Stimulated activated CD8-positive, alpha-beta memory T cell treated with anti-CD3 and anti-CD28 coated beads, Interleukin-4, amount 100 ng/mL, for 1 hour (primary cell): ENCODE measurements at places on chromosomes 2 and 18.

DNA sequence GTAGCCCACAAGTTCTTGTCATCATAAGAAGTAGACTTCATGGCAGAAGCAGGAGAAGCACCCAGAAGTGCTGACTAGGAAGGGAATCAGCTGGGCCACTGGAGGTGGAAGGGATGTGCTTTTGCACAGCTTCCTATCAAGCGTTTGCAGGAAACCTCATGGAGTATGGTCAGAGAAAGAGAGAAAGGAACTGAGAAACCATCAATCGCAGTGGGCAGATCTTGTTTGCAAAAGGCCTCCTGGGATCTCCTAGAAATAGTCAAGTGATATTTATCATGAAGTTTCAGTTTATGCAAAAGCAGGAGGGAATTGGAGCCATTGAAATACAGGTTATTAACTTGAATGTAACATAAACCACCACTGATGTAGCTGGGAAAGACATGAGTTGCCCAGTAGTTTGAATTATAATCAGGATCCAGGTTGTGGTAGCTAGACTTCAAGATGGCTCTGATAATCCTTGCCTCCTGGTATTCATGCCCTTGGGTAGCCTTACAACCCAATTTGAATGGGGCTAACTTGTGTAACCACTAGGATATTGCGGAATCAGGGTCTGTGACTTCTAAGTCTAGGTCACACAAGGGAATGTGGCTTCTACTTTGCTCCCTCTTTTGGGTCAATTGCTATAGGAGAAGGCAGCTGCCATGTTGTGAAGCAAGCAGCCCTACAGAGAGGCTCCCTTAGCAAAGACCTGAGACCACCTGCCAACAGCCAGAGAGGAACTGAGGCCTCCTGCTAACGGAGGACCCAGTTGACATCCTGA is 69.8 kb upstream of the TCF4 start:
- no peak for DNase-seq

DNA sequence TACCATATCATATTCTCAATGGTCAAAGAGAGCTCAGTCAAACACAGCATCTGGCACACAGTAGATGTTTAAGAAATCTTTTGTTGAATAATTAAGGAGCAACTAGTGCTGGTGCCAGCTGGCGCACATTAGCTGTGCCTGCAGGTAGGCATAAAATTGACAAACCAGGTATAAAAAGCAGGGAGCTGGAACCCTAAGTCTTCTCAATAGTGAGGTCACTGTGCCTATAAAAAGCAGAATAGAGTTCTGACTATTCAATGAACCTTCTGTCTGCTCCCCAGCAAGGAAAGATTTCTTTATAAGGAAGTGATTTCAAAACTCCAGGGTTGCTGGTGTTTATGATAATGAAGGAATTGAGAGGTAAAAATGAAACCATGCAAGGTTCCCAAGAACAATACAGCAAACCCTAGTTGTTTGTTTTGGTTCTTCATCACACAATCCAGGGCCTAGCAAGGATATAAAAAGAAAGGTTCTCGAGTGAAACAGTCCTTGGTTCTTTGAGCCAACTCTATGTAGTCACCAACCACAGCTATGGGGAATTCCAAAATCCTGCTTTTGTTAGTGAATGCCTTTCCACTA is 76.1 kb downstream of the THADA start:
- no peak for DNase-seq

DNA sequence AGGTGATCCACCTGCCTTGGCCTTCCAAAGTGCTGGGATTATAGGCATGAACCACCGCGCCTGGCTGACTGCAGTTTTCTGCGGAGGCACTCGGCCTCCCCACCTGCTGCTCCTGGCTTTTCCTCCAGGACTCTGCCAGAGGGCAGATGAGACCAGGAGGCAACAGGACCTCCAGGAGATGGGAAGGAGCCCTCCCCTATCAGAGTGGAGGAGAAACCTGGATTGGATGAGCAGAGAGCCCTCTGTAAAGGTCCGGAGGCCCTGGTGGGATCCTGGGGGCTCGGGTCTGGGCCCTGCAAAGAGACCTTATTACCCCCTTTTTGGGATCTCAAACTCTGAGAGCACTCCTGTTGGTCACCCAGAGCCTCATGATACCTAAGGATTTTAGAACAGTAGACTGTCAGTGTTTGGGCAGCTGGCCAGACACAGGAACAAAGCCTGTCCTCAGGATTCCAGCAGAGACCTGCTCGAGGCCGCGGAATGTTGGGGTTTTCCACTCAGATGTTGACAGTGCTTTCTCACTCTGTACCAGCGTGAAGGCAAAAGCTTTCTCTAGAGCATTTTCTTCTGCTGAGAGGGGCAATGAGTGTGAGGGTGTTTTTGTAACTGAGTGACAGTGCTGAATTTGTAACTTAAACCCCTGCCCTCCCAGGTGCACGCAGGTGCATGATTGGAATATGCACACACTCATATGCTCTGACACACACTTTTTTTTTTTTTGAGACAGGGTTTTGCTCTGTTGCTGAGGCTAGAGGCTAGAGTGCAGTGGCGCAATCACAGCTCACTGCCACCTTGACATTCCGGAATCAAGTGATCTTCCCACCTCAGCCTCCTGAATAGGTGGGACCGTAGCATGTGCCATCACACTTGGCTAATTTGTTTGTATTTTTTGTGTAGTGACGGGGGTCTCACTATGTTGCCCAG is 48.4 kb downstream of the NPPC start:
- DNase-seq: no peak

DNA sequence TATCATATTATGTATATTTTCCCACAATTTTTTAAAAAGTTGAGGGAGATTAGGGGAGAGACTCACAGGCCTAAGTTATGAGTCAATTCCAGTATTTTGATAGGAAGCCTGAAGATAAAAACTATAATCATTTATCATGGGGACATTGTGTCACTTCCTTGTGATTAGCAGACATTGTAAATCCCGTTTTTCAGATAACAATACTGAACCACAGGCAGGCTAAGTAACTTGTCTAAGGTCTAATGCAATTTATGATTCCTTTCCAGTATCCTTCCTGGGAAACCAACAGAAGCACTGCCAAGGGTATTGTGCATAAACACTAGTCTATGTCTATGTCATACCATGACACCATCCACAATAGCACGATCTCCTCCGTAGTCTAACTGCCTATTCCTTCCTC is 235.2 kb upstream of the PIK3C3 start:
- DNase-seq: no peak

DNA sequence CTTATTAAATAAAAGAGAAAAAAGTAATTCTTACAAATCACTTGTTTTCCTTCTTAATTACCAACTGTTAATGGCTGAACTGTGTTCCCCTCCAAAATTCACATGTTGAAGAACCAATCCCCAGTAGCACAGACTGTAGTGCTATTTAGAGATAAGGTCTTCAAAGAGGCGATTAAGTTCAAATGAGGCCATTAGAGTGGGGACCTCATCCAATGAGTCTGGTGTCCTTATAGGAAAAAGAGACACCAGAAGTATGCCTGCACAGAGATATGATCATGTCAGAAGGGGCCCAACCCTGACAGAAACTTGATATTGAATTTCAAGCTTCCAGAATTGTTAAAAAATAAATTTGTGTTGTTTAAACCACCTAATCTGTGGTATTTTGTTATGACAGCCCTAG is 89.8 kb downstream of the MEMO1 start:
- DNase-seq: no peak

GRCh38 chr2:40201425-40201824 is 250.5 kb downstream of the SLC8A1 start:
- DNase-seq: no peak

DNA sequence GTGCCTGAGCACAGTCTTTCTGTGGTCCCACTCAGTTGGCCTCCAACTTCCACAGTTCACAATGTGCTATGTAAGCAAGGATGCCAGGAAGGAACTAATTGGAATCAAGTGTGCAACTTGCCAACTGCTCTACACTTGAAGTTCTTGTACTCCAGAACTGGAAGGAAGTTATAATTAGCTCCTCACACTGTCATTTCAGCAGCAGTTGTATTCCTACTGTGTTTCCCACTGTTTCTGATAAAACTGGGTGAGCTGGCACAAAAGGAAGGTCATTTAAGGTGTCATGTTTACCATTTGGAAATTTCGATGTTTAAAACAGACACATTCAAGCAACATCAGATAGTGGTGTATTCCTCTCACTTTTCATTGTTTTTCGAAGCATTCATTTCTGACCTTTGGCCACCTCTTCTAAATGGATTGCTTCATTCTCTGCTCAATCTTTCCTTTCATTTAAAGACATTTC is 84.2 kb downstream of the ANTXR1 start:
- no peak for DNase-seq

GRCh38 chr18:5518899-5519371 is 24.9 kb downstream of the EPB41L3 start:
- DNase-seq: no peak

- DNase-seq: no peak
These were observed 13.7 kb upstream of the MMADHC start for GRCh38 chr2:149601141-149601796.

GRCh38 chr2:128593879-128594650 is 275.4 kb upstream of the HS6ST1 start:
- no peak for DNase-seq

DNA sequence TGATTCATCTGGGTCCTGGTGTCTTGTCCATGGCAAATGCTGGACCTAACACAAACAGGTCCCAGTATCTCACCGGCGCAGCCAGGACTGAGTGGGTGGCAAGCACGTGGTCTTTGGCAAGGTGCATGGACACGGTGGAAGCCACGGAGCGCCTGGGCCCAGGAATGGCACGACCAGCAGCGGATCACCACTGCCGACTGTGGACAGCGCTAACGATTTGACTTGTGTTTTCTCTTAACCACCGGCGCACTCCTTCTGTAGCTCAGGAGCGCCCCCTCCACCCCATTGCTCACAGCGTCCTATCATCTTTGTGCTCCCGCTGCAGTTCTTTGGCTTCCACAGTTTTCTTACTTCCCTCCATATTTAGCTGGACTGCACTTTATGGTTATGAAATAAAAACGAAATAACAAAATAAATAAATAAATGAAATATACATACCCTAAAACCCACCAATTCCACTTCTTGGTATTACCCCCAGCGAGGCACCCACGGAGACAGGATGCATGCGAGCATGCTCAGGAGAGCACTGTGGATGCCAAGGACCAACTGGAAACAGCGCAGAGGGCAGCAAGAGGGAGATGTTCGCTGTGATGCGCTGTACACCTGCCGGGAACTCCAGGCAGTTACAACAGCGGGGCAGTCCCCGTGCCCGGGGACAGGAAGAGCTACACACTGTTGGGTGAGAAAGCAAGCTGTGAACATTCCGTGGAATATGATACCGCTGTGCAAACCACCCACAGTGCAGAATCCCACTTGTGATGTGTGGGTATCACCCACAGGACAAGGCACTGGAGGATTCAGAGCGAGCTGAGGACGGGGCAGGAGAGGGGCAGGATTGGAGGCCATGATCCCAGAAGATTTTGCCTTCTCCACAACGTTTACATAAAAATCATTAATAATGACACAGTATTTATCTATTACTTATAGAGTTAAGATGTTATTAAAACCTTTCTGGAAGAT is 7.0 kb upstream of the CIDEA start:
- DNase-seq: no peak

DNA sequence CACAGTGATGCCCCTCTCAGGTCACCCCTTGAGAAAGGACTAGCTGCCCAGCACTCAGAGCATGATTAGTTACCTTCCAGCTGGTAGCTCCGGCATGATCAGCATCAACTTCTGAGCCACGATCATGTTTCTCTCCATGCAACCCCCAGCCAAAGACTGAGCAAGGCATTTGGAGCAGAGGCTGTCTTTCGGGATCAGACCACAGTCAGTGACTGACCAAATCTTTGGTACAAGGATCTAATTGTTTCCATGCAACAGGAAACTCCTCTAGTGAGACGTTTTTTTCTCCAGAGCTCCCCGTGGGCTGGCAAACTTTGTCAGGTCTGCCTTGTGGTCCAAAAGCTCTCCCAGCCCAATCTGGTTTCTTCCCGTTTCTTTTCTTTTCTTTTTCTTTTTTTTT is 244.3 kb downstream of the METTL4 start:
- DNase-seq: no peak

- no peak for DNase-seq
These were observed 41.1 kb upstream of the NAB1 start for GRCh38 chr2:190607657-190608357.

GRCh38 chr2:118061135-118061955 is 26.9 kb upstream of the INSIG2 start:
- DNase-seq: no peak

- DNase-seq: no peak
These were observed 465.1 kb upstream of the MYT1L start for GRCh38 chr2:2796207-2796606.

DNA sequence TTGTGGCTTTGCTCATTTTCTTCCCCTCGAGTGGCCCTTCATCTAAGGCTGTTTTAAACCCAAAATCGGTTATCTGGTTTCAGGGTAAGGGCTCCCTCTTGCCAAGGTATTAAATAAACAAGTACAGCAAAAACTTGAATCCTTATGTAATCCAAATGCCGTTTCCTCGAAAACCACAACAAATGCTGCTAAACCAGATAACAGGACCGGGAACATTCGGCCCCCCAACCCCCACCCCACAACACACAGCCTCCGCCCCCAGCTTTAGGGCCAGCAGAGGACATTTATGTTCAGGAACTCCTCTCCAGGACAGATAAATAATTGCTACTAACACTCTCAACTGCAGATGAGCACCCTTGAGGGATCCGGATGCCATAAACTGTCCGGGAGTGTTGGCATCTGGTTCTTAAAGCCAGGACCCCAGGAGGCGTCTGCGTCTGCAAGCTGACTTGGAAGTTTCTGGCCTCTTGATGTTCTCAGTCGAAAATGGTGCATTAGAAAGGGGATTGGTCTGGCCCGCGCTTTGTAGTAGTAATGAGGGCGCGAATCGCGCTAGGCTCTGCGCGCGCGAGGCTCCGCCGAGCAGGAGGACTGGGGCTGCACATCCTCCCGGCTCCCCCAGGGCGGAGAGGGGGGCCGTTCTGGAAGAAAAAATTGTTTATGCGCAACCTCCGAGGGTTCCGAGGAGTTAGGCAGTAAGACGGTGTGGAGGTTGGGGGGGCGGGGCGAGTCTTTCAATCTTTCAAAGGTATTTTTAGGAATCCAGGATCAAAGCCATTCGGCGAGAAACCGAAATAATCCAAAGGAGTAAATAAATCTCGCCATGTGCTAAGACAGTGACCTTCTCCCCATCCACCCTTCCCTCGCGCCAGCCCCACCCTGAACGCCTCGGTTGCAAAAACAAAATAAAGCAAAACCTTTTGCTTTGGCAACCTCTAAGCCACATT is 3.9 kb upstream of the ID2 start:
- no peak for DNase-seq

GRCh38 chr2:191206613-191207471 is 38.4 kb upstream of the MYO1B start:
- no peak for DNase-seq

DNA sequence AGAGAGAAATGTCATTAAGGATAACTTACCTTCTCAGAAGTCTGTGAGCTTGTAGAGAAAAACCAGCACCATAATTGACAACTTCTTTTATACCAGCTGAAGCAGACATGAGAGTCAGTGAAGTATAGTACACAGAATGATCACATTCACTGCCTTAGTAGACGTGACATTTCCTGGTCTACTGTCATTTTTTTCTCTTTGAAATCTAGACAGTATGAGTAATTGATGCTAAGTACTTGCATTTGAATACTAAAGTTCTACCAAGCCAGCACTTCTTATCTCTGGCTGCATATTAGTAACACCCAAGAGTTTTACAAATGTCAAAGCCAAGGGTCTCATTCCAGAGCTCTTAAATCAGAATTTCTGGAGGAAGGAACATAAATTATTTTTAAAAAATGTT is 25.4 kb upstream of the ACADL start:
- DNase-seq: no peak

- no peak for DNase-seq
These were observed 7.4 kb upstream of the ACYP2 start for GRCh38 chr2:54107903-54108615.
